Endothelial cell of umbilical vein (primary cell): ENCODE measurements at places on chromosomes 1 and 21. TPM values are rescaled to one million over a fixed set of nuclear protein-coding genes. Genes with fewer than 3 reads are reported as not detected.

Gene THEMIS2
- 15.3 and 15.7 TPM in 2 replicates for polyA plus RNA-seq

Gene LCE3D
- polyA plus RNA-seq, result not detected in 2 replicates

Gene MIB2
- 25.9 and 41.6 TPM in 2 replicates for polyA plus RNA-seq

Gene VWA5B1
- polyA plus RNA-seq, result not detected in 2 replicates

Gene ARHGEF16
- 0.52 and 0.80 TPM in 2 replicates for polyA plus RNA-seq

Gene PRAMEF18
- not detected in 2 replicates for polyA plus RNA-seq

- H3K27me3 ChIP-seq, result peaks cover 20% of the 10 kb centered on the region
- no peak overlapping the region for H3K4me3 ChIP-seq
- H3K27ac ChIP-seq, result no peak overlapping the region
- no peaks in the 10 kb centered on the region for H3K4me1 ChIP-seq
Observed at GRCh38 chr1:20361805-20362381, 71.2 kb downstream of the VWA5B1 start.

DNA sequence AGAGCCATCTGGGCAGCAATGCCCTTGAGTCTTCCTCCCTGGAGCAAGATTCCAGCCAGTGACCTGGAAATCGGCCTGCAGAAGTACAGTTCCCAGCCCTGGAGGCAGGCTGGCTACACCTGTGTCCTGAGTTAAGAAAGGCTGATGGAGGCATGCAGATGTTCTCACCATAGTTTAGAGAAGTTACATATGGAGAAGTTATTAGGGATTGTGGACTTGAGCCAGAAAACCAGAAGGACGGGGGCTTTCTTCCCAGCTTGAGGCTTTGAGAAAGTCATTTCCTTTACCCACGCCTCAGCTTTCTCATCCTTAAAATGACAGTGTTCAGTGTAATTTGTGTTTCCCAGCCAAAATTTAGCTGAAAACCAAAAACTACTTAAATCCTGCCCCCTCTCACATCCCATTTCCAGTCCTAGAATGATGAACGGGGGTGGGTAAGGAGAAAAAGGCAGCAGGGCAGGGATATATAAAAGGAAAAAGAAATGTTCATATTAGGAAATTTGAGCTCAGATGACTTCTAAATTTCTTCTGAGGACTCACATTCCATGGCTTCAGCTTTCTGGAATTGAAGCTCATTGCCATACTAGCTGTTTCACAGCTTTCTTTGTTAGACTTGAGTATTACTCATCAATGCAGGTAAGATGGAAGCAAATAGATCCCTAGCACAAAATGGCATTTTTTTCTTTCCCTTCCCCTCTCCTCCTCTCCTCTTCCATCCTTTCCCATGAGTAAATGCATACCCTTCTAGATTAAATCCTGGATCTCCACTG is 14.4 kb upstream of the C8B start:
- H3K36me3 ChIP-seq, result no peaks in the 10 kb centered on the region
- no peak for DNase-seq
- no peak overlapping the region for H3K4me3 ChIP-seq
- H3K27me3 ChIP-seq, result no peaks in the 10 kb centered on the region
- H3K4me1 ChIP-seq, result no peaks in the 10 kb centered on the region
- no peak overlapping the region for H3K27ac ChIP-seq

DNA sequence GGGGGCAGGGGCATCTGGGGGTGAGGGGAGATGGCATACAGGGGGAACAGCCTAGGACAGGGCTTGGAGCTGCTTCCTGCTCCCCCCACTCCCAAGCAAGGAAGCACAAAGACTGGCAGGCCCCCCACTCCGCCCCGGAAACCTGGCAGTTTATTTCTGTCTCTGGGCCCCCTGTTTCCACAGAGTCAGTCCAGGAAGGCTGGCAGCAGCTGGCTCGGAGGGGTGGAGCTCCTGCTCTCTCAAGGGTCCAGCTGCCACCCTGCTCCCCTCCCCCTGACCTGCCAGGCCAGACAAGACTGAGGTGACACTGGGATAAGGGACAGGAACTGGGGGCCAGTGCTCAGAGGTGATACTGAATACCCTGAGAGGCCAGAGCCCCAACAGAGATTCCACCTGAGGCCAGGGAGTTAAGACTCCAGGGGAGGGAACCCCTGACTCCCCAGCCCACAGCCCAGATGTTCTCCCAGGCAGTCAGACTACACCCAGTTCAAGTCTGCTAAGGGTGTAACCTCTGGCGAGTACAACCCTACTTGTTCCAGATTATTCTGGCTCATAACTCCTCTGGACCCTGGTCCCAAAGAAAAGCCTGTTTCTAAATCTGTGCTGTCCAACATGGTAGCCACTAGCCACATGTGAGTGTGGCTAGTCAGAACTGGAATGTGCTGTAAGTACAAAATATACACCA is 26.3 kb downstream of the AHDC1 start:
- no peaks in the 10 kb centered on the region for H3K27me3 ChIP-seq
- peaks cover 21% of the 10 kb centered on the region for H3K4me1 ChIP-seq
- DNase-seq, result no peak
- H3K4me3 ChIP-seq, result no peak overlapping the region
- no peaks in the 10 kb centered on the region for H3K36me3 ChIP-seq
- no peak overlapping the region for H3K27ac ChIP-seq

- DNase-seq, result no peak
- H3K27ac ChIP-seq, result no peak overlapping the region
- peaks cover 7% of the 10 kb centered on the region for H3K4me1 ChIP-seq
- H3K36me3 ChIP-seq, result no peaks in the 10 kb centered on the region
- H3K27me3 ChIP-seq, result peaks cover 26% of the 10 kb centered on the region
Observed at GRCh38 chr1:240094041-240094722, 2.5 kb downstream of the FMN2 start.

- H3K36me3 ChIP-seq, result no peaks in the 10 kb centered on the region
- DNase-seq, result no peak
- no peak overlapping the region for H3K4me3 ChIP-seq
- H3K4me1 ChIP-seq, result peaks cover 2% of the 10 kb centered on the region
- no peak overlapping the region for H3K27ac ChIP-seq
Observed at GRCh38 chr1:90724361-90724760, 7.3 kb upstream of the BARHL2 start.

DNA sequence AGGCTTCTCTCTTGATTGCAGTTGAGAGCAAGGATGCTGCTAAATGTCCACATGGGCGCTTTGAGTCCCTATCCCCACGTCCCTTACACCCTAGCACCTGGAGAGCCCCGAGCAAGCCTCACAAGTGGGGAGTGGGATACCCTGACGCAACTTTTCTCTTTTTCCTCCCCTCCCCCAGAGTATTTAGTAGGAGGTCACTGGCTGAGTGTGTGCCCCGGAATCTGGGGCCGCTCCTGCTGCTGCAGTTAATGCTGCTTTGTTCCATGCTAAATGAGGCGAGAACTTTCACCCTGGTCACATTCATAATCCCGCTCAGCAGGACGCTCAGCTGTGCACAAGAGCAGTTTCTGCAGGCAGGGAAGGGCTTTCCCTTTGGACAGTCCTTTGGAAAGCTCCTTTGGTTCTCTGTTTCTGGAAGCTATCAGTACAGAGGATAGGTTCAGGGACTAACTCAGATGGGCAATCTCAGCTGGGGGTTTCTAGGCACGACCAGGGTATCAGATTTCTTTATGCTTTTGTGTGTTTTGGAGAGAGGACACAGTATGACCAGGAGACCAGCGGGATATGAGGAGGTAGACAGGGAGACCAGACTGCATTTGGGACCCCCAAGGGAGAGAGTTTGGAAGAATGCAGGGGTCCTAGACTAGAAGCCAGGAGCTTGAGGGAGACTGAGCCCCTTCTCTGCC is 75.9 kb downstream of the NOS1AP start:
- H3K4me1 ChIP-seq, result no peaks in the 10 kb centered on the region
- no peaks in the 10 kb centered on the region for H3K27me3 ChIP-seq
- no peak for DNase-seq
- no peaks in the 10 kb centered on the region for H3K36me3 ChIP-seq
- no peak overlapping the region for H3K4me3 ChIP-seq

DNA sequence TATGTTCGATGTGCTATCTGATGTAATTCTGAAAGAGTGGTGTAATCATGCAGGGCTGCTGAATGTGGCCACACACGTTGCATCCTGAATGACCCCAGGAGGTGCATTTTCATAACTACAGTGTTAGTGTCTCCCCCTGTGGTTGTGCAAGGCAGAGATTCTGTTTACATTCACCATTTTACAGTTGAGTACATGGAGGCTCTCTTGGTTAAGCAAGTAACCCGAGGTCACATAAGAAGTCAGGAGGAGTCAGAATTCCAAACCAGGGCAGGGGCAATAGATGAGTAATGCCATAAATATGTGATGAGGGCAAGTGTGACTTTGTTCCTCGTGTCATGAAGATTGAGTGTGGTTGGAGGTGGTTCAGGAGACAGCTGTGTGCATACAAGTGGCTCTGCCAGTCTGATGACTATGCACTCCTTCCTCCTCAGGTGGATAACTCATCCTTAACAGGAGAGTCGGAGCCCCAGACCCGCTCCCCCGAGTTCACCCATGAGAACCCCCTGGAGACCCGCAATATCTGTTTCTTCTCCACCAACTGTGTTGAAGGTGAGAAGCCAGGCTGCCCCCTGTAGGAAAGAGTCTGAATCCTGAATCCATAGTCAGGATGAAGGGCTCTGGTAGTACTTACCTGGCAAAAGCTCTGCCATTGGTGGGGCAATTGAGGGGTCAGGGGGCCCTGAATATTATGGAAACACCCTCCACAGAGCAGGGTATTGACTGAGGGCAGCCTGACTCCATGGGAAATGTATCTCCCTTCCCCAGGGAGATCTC is 9.3 kb downstream of the ATP1A2 start:
- no peak overlapping the region for H3K4me3 ChIP-seq
- H3K4me1 ChIP-seq, result no peaks in the 10 kb centered on the region
- no peaks in the 10 kb centered on the region for H3K27me3 ChIP-seq
- H3K36me3 ChIP-seq, result no peaks in the 10 kb centered on the region

DNA sequence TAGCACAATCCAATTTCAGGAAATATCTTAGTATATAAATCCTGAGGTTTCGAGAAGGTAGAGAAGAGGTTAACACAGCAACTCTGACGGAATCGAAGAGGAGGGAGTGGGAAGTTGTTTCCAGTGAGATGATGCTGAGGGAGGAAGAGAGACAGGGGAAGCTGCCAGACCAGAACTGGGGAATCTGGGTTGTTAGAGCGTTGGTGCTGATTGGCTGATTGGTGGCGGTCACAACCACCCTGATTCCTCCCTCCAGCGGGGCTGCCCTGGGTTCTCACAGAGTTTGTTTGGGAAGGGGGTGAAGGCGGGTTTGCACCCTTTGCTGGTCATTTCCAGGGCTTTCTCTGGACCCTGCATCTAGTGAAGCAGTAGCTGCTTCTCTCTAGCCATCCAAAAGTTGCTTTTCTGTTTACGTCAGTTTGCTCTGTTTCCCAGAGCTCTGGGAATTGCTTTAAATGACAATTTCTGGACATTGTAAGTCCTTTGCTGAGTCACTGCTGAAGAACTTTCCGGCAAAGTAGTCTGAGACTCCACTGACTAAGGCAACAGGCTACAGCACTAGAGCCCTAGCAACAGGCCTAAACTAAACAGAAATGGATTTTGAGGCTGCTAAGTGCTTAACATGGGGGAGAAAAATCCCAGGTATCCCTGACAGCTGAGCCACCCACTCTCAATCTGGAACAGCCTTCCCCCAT is 90.1 kb downstream of the TENT5C start:
- peak overlapping the region; percentile 2 for H3K27ac ChIP-seq
- peak; percentile 42 for DNase-seq
- no peaks in the 10 kb centered on the region for H3K4me1 ChIP-seq
- H3K4me3 ChIP-seq, result no peak overlapping the region
- peaks cover 11% of the 10 kb centered on the region for H3K27me3 ChIP-seq

- no peak overlapping the region for H3K27ac ChIP-seq
- H3K4me3 ChIP-seq, result no peak overlapping the region
- H3K27me3 ChIP-seq, result no peaks in the 10 kb centered on the region
- H3K36me3 ChIP-seq, result peaks cover 27% of the 10 kb centered on the region
Observed at GRCh38 chr1:35439626-35440025, 117.6 kb downstream of the KIAA0319L start.

- no peak overlapping the region for H3K4me3 ChIP-seq
- no peak overlapping the region for H3K27ac ChIP-seq
- no peaks in the 10 kb centered on the region for H3K36me3 ChIP-seq
- H3K4me1 ChIP-seq, result peaks cover 35% of the 10 kb centered on the region
- DNase-seq, result no peak
Observed at GRCh38 chr21:42230178-42230577, 11.2 kb downstream of the ABCG1 start.

- H3K27me3 ChIP-seq, result no peaks in the 10 kb centered on the region
- H3K36me3 ChIP-seq, result no peaks in the 10 kb centered on the region
- no peak overlapping the region for H3K4me3 ChIP-seq
- H3K4me1 ChIP-seq, result peaks cover 14% of the 10 kb centered on the region
- no peak overlapping the region for H3K27ac ChIP-seq
Observed at GRCh38 chr1:248853663-248854375, 5.1 kb downstream of the ZNF692 start.

- no peak for DNase-seq
- H3K4me3 ChIP-seq, result no peak overlapping the region
- no peaks in the 10 kb centered on the region for H3K27me3 ChIP-seq
- no peaks in the 10 kb centered on the region for H3K4me1 ChIP-seq
- no peak overlapping the region for H3K27ac ChIP-seq
- no peaks in the 10 kb centered on the region for H3K36me3 ChIP-seq
Observed at GRCh38 chr1:7594002-7594713, 176.9 kb upstream of the VAMP3 start.

DNA sequence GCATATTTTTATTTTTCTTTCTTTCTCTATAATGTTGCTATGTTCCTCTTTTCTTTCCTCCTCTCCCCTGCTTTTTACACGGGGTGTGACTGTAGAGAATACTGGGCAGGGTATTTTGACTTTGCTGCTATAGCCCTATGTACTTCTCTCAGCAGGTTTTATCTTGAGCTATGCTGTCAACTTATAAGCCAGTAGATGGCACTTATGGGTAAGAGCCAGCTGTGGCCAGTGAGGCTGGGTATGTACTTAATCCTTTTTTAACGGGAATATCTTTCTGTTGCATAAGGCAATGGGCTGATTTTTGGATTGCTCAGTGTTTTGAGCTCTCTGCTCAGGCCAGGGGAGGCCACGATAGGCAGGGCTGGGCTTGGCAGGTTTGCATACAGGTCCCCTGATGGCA is 99.0 kb downstream of the KCNK2 start:
- H3K27ac ChIP-seq, result no peak overlapping the region
- no peaks in the 10 kb centered on the region for H3K36me3 ChIP-seq
- H3K4me1 ChIP-seq, result no peaks in the 10 kb centered on the region
- peaks cover 3% of the 10 kb centered on the region for H3K27me3 ChIP-seq
- peak; percentile 14 for DNase-seq
- H3K4me3 ChIP-seq, result no peak overlapping the region

DNA sequence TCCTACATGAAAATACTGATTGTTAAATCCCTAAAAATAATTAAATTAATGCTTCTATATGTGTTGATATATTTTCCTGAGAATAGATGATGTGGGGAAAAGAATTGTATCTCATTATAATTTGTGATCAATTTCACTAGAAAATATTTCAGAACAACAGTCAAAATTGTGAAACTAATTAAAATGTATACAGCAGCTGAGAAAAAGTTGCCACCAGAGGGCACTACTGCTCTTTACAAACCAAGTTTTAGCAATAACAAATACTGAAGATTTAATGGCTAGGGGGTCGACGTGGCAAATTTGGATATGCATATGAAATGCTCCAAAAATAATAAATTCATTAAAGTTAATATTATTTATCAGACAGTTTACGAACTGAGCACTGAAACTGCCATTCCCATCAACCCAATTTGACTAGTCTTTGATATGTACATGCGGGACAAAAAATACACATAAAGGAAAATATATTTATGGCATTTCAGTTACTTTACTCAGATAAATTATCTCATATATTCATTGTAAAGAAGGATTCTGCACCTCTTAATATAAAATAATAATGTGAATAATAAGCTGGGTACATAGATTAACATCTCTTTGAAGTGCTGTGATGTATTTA is 96.3 kb upstream of the TMPRSS15 start:
- no peaks in the 10 kb centered on the region for H3K36me3 ChIP-seq
- H3K27ac ChIP-seq, result no peak overlapping the region
- H3K4me1 ChIP-seq, result no peaks in the 10 kb centered on the region
- no peak overlapping the region for H3K4me3 ChIP-seq
- peak; percentile 35 for DNase-seq
